ENCODE measurements at places on chromosomes 1 and 21.

- DNase-seq: no peak
These were observed 119.8 kb upstream of the PTGFR start for GRCh38 chr1:78370779-78371482.

- DNase-seq: no peak
These were observed 21.2 kb upstream of the FAM131C start for GRCh38 chr1:16094453-16095158.

- DNase-seq: peak; percentile 82
These were observed 4.7 kb upstream of the FAAP20 start for GRCh38 chr1:2199042-2199810.

- no peak for DNase-seq
These were observed 5.2 kb downstream of the ALG14 start for GRCh38 chr1:95067568-95067967.

DNA sequence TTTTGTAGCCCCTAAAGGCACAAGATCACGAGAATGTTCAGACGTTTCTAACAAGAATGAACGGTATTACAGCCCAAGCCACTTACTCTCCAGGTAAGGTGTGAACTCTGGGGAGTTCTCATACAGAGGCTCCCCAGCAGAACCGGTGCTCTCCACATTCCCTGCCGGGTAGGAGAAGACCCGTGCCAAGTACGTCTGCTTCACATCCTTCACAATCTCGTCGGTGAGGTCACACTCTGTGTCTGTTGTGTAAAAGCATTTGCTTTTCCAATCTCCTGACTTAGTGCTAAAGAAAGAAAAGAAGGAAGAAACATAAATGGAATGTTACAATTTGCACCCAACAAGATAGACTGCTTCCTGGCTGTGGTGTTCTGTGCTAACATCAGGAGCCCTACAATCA lies 5.7 kb downstream of the F3 start:
- DNase-seq: no peak

DNA sequence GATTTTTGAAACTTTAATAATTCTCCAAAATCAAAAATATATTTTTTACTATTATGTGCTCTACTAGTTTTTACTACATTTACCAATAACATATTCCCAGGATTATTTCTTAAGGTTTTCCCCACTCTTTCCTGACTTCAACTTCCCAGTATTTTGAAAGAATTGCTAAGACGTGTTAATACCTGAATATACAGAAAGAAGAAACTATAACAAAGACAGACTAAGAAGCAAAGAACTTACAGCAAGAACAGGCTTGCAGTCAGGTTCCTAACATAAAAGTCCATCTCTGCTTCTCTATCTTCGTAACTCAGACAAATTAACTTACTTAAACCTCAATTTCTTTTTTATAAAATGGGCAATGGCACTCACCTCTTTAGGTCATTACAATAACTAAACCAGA lies 63.2 kb downstream of the SRSF11 start:
- DNase-seq: no peak

DNA sequence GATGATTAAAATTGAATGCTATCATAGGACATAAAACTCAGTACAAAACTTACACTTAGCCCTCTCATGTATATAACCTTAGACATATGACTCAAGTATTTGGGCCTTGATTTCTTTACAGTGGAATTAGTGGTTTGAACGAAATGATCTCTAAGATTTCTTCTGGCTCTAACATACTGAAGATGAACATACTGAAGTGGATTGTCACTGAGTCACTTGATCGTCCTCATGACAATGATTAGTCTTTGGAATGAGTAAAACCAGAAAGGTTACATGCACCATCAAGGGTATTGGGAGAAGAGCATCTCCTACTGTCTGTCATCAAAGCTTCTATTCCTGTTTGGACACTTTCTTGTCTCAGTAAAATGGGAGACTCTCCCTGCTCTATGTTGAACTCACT lies 17.4 kb downstream of the FMN2 start:
- DNase-seq: no peak

DNA sequence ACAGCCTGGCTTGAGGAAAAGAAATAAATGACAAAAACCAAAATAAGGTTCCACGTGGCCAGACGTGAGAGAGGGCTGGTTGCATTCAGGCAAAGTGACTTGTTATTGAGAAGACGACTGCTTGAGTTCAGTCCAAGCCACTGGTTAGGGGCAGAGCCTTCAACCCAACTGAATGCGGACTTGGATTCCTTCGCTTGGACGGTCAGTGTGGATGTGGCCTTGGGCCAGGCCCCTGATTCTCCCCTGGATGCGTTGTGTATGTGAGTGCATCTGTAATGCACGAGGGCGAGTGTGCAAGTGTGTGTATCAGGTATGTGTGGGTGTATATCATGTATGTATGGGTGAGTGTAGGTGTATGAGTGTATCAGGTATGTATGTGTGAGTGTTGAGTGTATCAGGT lies 1.9 kb downstream of the PLA2G2F start:
- no peak for DNase-seq

DNA sequence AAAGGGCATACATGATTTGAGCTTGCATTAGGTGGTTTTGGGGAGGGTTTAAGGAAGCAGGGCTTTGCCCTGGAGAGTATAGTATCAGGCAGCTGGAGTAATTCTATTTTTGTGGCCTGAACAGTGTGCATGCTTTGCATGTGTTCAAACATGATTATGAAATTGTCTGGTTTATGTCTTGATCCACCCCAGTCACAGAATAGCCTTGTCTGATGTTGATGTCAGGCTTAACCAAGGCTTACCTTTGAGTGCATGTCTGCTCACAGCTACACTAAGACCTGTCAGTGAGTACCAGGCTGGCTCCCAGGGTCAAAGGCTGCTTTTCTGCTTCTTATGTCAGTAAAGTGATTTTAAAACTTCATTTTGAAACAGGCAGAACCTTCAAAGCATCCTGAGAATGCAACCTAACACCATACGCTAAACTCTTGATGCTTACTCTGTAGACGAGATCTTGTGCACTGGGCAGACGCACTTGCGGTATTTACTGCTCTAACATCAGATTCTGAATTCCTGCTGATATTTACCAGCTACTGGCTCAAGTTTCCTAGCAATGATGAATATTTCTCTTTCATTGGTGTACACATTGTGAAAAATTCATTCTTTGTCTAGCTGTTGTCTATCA lies 78.9 kb downstream of the MAP3K21 start:
- no peak for DNase-seq

DNA sequence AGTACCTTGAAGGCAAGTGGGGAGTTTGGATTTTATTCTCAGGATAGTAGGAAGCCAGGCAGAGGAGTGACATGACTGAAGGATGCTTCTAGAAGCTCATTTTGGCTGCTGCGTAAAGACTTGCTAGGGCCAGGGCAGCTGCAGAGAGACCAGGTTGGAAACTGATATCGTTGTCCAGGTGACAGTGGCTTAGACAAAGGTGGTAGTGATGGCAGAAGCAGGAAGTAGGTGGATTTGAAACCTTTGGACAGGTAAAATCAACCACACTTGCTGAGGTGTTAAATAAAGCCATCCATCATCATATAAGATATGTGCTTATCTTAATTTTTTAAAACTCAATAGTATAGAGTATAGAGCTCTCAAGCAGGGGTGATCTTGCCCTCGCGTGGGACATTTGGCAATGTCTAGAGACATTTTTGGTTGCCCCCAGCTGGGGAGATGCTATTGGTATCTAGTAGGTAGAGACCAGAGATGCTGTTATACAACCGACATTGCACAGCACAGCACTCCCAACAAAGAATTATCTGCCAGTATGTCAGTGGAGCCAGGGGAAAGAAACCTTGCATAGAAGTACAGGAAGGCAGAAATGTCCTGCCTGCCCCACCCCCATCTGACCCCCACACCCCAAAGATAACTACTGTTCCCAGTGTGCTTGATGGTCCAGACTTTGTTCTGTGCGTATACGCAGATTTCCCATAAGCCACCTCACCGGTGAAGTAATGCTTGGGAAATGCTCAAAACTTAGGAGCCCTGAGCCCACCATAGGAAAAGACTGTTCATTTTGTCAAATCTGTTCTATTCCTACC lies 31.1 kb downstream of the TMEM51 start:
- DNase-seq: no peak

DNA sequence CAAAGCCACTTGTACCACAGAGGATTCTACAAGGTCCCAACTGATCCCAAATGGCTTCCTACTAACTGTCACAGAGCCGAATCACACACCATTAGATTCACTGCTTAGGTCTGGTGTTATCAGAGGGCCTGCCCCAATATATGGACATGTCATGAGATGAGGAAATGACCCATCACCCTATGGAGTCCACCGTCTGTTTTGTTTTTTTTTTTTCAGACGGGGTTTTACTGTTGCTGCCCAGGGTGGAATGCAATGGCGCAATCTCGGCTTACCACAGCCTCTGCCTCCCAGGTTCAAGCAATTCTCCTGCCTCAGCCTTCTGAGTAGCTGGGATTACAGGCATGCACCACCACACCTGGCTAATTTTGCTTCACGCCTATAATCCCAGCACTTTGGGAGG lies 83.8 kb upstream of the ETS2 start:
- DNase-seq: no peak

- DNase-seq: no peak
These were observed 32.2 kb upstream of the BACE2 start for GRCh38 chr21:41135746-41136145.

DNA sequence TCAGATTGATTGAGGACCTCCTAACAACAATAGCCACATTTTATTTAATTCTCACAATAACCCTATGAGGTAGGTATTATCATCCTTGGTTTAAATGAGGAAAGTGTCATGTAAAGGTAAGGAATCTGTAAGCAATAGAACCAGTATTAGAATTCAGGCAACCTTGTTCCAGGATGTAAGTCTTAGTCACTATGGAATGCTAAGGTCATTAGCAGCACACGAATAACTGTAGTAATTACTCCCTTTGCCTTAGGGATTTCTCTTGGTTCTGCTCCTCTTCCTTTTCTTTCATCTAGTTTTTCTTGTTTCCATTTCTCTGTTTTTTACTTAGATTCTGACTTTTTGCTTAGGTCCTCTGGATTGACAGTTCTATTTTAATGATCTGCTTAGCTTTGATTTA lies 23.1 kb upstream of the ATP6V1G3 start:
- DNase-seq: no peak

- no peak for DNase-seq
These were observed 184.8 kb downstream of the BRINP2 start for GRCh38 chr1:177355575-177355974.

DNA sequence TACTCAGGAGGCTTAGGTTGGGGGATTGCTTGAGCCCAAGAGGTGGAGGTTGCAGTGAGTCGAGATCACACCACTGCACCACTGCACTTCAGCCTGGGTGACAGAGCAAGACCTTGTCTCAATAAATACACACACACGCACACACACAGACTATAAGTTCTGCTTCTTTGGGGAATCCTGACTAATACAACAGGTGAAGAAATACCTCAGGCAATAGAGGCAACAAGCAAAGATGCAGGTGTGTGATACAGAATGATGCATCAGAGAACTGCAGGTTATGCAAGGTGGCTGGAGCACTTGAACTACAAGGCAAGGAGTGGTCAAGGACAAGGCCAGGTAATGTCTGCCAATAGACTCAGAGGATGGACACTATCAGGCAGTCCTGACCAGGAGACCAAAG lies 117.6 kb upstream of the ZNF678 start:
- no peak for DNase-seq

DNA sequence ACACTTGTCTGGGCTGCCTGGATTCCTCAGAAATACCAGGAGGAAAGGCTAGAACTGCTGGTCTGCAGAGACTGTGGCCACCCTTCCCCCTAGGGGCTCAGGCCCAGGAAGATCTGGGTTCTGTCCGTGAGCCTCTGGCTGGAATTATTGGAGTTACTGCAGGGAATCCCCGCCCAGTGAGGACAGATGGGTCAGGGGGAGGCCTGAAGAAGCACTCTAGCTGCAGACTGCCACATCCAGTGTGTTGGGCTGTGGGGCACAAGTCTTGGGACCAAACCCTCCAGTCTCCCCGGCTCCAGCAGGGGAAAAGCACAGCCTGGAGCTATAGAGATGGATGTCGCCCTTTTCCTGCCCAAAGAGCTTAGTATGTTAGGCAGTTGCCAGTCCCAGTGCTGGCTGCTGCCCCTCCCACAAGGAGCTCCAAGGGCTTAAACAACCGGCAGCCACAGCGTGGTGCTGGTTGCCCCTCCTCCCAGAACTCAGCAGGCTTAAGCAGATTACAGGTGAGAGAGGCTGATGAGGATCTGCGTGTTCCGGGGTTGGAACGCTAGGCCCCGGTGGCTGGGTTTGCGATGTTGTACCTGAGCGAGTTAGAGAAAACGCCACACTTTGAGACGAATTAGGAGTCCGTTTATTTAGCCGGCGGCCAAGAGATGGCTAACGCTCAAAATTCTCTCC lies 255.5 kb upstream of the LRRC7 start:
- no peak for DNase-seq

DNA sequence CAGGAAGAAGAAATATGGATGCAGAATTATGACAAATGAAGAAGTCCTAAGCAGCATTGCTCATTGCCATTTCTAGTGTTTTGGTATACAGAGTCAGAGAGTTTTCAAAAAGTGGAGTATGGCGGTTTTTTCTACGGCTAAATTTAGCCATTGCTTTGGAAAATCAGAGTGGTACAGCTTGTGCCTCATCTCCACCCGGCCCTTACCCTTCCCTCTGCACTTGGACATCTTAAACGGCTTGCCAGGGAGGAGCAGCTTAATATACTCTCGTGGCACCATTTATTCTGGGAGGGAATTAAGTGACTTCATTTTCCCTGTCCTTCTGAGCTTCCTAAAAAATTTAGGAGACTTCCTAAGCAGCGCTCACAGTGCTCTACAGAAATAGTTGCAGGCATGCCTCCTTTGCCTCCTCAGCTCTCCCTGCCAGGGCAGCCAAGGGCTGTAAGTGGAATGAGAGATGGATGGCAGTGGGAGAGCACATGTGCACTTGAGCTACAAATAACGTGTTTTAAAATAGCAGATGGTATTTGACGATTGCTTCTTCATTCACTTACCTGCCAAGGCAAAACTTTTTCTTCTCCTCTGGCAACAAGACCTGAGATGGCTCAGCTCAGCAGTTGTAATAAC lies 51.5 kb upstream of the VAMP3 start:
- DNase-seq: no peak

DNA sequence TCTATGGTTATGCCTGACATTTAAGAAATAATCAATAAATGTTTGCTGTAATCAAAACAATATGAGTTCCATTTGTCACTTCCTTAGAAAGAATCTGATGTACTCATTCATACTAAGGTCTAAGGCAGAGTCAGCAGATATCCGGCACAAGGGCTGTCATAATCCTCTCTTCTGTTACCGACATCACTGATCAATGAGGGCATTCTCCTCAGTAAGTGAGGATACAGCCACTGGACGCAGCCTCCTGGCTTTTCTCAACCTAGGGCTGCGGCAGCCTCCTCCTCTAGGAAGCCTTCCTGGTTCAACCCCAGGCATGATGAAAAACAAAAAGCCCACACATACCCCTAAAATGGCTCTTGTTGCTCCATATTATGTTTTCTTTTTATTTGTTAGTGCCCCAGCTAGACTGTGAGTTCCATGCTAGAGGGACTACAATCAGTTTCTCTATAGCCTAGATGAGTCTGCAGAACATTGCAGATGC lies 40.7 kb upstream of the TENT5C start:
- no peak for DNase-seq

DNA sequence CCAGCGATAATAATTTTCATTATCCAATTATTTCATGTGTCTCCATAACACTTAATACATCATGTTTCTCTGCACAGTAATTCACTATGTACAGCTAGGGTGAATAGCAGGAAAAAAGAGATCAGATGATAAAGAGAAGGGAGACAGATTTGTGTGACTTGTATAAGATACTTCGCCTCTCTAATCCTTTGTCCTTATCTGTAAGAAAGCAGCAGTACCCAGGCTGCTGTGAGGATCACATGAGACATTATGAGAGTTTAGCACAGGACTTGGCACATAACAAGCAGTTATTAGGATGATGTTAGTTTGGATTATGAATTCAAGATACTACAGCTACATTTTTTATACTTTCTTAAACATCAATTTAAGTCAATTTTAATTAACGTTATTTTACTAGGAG lies 6.3 kb downstream of the ERG start:
- no peak for DNase-seq

- DNase-seq: no peak
These were observed 218.1 kb downstream of the FMN2 start for GRCh38 chr1:240309769-240310168.
